ENCODE measurements at places on chromosomes 11 and 22.

DNA sequence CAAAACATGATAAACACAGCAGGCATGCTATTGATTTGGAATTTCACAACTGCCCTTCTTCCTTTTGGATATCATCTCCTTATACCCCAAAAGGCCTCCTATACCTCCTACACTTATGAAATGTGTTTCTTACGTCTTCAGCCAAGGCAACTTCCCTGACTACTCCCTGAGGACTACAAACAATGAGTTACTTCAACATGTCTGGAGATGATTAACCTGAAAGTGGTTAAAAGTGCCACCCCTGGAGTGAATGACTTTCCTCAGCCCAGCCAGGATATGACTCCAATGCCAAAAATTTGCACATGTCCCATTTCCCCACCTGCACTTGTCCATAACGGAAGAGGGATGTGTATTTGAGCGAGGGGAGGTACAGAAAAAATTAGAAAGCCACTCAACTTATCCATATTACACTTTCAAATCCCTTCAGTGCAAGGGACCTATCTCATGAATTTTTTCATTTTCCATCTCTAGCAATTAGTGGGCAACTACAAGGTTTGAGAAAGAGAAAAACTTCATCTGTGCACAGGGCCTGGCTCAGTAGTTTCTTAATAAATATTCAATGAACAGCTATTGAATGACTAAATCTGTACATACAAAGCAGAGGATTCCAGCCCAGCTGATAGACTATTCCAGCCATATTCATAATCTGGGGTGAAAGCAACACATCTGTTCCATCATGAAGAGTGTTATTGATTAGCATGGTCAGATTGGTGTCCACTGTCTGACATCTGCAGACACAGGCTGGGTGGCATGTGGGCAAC lies 36.8 kb downstream of the KIRREL3 start:
- DNase-seq = no peak

DNA sequence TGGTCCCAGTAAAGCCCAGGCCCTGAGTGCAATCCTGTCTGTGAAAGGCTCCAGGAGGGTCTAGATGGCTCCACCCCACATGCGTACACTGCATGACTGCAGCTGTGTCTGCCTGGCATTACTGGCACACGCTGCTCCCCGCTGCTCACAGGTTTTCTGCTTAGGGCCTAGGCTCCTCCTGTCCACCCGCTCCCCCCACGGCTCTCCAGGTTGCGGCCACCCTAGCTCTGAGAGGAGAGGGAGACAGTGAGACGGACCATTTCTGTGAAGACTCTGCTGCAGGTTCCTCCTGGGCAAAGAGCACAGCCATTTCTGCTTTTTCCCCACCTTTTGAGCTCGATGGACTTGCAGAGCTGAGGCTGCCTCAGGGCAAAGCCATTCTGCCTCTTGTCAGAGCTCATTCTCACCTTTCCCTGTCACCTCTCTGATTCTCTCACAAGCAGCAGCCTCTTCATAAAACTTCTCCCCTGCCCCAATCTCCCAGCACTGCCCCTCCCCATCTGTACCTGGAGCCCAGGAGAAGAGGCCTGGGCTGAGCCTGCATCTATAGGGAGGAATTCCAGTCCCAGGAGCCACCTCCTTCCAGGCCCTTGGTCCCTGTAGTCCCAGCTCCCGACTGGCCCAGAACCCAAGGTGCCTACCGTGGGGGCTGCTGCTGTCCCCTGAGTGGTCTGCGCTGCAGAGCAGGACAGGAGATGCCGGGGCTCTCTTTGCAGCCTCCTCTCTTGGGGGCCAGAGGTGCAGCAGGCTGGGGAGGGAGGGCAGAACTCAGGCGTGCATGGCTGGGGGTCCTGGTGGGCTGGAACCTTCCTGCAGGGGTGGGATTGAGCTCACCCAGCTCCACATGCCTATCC lies 433.7 kb upstream of the B3GAT1 start:
- no peak for DNase-seq

- DNase-seq = no peak
These were observed 1.2 kb downstream of the ILK start for GRCh38 chr11:6604790-6605189.

DNA sequence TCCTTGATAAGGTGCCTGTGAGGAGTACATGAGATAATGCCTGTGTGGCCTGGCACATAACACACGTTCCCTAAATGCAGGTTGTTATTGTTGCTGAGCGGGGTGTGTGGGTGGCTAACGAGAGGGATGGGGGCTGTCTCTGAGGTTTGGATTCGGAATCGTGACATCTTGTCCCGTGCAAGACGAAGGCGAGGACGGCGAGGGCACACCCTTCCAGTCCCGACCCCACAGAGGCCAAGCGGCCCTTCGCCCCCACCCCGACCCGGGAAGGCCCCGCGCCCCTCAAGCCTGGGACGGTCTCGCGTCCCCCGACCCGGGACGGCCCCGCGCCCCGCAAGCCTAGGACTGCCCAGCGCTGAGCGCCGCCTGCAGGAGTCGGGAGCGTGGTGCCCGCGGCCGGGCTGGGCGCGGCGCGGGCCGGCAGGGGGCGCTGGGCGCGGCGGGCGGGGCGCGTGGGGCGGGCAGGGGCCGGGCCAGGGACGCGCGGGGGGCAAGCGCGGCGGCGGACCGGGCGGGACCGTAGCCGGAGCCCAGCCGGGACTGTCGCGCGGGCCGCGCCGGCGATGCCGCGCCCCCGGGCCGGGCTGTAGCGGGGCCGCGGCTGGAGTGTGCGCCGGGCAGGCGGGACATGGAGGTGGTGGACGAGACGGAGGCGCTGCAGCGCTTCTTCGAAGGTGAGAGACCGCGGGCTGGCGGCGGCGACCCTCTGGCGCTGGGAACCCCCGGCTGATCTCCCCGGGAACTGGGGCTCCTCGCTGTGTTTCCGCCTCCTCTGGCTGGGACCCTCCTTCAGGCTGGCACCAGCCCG lies at the start of gene MYRF:
Gene MYRF (plus strand): TSS at position 520 of the 808 bp plus-strand sequence. CDS start 109 bp downstream, at position 629.
- no peak for DNase-seq

- no peak for DNase-seq
These were observed 8.5 kb upstream of the BIRC2 start for GRCh38 chr11:102338479-102339010.
